ENCODE measurements at places on chromosomes 2 and 18. TPM values are rescaled to one million over a fixed set of nuclear protein-coding genes. Genes with fewer than 3 reads are reported as not detected.

GRCh38 chr2:86489542-86489941 is 48.4 kb downstream of the KDM3A start:
- DNase-seq = no peak

LRP2 gene
- total RNA-seq = not detected

DNA sequence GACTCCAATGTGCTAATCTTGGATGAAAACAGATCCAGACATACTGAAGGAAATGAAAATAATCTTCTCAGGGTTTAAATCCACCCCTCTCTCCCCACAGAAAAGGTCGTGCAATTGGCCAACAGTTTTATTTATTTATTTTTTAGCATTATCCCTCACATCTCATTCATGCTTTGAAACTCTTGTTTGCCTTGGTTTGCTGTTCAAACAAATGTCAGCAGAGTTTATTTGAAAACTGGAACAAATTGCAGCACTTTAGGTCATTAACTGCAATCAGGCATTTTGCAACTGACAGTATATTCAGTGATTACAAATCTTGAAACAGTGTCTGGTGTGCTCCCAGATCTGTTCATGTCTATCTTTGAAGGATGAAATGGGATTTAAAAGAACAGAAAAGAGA is 220.6 kb downstream of the SLC4A10 start:
- no peak for DNase-seq

GRCh38 chr2:200649724-200650123 is 63.9 kb downstream of the AOX1 start:
- no peak for DNase-seq

PTPN4 gene
- total RNA-seq = 105 TPM

DNA sequence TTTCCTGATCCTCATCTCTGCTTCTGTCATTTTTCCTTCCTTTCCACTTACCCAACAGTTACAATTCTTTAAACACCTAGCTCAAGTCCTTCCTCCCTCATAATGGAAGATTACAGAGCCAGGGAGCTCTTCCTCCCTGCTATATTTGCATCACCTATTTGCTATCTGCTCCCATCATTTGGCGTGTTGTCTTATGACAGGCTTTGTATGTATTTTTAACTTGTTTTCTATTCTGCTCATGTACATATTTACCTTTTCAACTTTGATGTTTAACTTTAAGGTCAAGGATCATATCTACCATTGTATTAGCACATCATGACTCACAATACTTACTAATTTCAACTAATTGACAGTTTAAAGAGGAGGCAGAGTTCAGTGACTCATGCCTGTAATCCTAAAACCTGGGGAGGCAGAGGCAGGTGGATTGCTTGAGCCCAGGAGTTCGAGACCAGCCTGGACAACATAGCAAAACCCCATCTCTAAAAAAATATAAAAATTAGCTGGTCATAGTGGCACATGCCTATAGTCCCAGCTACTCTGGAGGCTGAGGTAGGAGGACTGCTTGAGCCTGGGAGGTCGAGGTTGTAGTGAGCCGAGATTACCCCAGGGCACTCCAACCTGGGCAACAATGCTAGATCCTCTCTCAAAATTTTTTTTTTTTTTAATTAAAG is 308.0 kb upstream of the STON1 start:
- no peak for DNase-seq

GRCh38 chr2:143823296-143823695 is 694.1 kb downstream of the ARHGAP15 start:
- DNase-seq = no peak

DNA sequence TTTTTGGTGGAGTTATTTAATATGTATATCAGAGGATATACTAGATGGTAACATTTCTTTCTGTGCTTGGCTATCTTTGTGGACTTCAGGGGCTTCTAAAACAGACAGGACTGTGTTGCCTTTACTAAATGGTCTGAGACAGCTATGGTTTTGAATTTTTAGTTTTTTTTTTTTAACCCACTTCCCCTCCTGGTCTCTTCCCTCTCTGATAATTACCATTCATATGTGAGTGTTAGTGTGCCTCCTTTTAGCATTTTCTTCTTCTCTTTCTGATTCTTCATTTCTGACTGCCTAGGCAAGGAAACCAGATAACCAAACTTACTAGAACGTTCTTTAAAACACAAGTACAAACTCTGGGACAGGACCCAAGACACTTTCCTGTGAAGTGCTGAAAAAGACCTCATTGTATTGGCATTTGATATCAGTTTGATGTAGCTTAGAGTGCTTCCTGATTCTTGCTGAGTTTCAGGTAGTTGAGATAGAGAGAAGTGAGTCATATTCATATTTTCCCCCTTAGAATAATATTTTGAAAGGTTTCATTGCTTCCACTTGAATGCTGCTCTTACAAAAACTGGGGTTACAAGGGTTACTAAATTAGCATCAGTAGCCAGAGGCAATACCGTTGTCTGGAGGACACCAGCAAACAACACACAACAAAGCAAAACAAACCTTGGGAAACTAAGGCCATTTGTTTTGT is 52.7 kb downstream of the SMAD4 start:
- DNase-seq = no peak

DNA sequence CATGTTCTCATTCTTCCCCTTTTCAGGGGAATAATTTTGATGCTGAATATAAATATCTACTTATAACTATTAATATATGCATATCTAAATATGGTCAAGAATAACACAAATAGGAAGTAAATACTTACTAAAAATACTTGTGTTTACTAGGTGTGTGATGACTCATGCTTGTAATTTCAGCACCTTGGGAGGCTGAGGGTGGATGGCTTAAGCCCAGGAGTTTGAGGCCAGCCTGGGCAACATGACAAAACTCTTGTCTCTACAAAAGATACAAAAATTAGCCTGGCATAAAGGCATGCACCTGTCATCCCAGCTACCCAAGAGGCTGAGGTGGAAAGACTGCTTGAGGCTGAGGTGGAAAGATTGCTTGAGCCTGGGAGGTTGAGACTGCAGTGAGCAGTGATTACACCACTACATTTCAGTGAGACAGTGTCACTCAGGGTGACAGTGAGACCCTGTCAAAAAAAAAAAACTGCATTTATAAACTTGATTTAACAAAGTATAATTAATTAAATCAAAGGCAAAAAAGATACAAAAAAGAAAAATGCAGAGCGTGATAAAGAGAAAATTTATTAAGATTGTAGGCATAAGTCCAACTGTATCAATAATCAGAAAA is 703.1 kb upstream of the VRK2 start:
- DNase-seq = no peak

DNA sequence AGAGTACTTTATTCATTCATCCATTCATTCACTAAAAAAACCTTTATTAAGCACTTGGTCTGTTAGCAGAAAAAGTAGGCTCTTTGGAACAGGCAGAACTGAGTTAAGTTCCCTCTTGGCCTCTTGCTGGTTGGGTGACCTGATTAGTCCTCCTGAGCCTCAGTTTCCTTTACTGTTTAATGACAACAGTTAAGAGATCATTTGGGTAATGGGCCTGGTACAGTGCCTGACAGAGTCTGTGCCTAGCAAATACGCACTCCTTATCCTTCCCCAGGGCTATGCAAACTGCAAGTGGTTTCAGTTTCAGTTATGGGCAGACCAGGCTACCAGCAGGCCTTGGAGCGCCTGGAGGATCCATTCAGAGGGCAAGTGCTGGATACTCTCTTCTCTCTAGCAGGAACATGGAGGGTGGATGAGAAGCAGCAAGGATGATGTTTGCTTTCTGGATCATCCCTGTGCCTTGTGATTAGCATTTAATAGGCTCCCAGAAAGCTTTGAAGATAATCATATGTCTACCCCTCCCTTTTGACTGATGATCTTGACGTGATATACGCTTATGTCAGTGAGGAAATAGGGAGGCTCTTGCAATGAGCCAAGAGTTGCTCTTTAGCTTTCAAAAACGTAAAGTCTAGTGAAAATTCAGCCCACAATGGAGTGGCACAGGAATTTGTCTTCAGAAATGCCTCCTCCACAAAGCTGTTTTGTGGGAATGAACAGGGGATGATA is 12.4 kb upstream of the TAF1B start:
- no peak for DNase-seq

DNA sequence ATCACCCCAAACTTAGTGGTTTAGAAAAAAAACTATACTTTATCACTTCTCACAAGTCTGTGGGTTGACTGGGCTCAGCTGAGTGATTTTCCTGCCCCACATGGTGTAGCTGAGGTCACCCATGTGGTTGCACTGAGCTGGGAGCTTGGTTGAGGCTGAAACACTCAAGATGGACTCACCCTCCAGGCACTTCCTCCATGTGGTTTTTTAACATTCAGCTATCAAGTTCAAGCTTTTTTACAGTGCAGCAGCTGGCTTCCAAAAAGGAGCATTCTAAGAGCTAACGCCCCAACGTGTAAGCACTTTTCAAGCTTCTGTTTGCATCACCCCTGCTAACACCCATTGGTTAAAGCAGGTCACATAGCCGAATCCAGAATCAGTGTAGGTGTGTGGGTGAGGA is 105.9 kb upstream of the CREB1 start:
- DNase-seq = no peak

DNA sequence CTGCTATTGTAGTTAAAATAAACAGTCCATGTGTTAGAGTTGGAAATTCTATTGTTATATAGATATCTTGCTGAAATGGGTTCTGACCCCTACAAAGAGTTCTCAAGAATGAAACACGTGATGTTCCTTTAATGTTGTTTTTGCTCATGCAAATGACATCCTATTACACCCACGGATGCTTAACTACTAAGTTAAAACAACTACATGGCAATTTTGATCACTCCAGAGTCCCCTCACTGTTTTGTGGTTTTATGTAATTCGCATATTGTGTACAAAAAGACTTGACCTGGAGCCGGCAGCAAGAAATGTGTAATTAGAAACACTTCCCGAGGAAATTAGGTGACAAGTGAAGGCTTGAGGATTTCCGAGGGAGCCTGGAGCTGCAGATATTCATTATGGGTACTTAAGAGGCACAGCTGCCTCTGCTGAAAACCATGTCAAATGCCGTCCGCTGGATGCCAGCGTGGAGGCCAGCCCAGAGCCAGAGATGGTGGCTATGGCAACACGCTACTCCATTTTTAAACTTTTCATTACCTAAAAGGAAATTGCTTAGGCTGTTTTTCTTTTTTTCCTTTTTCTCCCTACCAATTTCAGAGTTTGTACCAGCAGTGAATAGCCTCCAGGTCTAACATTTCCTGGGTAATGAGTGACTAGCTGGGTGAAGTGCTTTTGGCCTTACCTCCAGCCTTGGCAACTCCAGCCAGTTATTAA is 21.0 kb upstream of the CABLES1 start:
- DNase-seq = no peak

GRCh38 chr2:42569883-42570282 is 1.5 kb downstream of the MTA3 start:
- no peak for DNase-seq

DNA sequence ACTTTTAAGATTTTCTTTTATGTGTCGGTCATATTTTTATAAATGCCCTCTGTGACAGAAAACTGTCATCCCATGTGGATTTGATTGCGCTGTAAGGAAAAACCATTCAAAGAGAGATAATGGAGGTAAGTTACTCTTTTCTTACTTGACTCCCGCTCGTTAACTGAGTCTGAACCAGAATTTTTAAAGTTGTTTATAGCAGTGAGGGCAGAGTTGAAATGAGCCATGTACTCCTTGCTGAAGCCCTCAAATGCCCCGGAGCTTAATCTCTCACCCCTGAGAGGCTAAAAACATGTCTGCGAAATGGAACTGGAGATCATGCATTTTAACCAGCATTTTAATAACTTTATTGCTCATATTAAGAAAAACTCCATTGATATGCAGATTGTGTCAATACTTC is 320.0 kb upstream of the SOX11 start:
- DNase-seq = no peak

DNA sequence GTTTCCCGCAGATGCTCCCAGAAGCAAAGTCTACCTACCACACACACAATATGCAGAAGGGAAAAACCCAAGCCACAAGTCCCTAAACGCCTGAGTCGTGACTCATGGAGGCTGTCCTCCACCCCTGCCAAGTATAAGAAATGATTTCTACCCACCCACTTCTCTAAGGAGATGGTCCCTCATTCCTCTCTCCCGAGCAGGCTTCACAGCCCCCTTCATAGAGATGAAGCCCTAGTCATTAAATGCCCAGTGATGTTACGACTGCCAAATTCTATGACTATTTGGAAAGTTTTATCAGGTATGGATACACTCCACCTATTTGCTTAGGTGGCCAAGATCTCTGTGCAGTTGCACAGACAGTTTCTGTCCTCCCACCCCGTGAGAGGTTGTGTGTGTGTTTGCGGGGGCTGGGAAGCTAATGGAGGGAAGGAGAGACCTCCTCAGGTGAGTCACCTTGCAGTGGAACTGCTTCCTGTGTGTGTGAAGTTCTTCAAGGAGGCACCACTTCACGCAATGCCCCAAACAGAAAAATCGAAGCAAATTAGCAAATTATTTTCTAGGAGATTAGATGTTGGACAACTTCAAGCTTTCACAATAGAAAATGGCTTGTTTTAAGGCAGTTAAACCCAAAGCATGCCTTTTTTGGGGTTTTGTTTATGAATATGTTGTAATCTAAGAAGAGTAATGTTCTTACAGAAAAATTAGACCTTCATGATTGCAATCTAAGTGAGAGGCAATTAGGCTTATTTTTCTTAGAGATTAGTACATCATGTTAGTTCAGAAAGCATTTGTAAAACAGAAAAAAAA is 175.2 kb downstream of the TGIF1 start:
- peak; percentile 26 for DNase-seq

GRCh38 chr2:121288454-121289231 is 3.6 kb upstream of the TFCP2L1 start:
- DNase-seq = no peak

DNA sequence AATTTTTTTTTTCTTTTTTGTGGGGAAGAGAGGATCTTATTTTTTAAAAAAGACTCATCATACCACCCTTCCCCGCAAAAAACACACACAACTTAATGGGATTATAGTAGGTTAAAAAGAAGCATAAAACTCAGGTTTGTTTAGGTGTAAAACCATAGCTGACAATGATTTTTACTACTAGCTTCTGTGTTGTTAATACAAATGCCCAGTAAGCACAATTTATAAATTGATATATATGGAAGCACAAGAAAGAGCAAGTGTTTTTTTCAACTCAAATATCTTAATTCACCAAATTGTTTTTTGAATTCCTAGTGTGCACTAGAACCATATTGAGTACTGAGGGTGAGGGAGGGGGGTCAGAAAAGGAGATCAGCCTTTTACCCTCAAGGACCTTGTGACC is 7.0 kb downstream of the STAT4 start:
- no peak for DNase-seq

DNA sequence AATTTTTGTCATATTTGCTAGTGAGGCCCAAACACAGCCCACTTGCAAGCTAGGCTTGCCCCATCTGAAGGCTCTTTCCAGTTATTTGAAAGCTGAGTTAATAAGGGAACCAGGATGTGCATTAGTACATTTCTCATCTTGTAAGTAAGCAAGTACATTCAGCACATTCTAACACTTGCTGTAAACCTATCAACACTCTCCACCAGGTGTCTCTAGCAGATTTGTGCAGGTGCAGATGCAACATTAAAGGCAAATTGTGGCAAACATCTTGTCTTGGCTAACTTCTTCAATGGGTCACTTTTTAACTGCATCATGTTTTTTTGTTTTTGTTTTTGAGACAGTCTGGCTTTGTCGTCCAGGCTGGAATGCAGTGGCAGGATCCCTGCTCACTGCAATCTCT is 25.3 kb upstream of the MFSD6 start:
- DNase-seq = no peak
